Fibroblast of skin of right biceps (primary cell): ENCODE measurements at places on chromosomes 4 and X.

- DNase-seq: no peak
These were observed 150.6 kb downstream of the CDS1 start for GRCh38 chr4:84733343-84734033.

- peak; percentile 31 for DNase-seq
These were observed 226.6 kb downstream of the KDR start for GRCh38 chr4:54898656-54899340.

DNA sequence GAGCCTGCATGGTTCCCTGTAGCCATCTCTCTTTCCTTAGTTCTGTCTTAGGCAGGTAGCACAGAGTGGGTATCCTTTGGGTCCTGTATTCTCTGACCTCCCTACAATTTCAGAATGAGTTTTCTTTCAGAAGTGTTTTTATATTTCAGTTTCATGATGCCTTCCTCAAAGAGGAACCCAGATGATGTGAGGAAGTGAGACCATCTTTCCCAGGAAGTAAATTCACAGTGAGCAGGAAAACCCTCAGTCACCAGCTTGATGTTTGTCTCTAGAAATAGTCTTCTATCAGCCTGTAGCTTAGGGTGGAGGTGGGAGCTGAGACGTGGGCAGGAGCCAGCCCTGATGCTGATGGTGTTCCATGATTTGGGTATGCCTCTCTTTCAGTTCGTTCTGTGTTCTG is 16.9 kb downstream of the PLAC1 start:
- DNase-seq: no peak

DNA sequence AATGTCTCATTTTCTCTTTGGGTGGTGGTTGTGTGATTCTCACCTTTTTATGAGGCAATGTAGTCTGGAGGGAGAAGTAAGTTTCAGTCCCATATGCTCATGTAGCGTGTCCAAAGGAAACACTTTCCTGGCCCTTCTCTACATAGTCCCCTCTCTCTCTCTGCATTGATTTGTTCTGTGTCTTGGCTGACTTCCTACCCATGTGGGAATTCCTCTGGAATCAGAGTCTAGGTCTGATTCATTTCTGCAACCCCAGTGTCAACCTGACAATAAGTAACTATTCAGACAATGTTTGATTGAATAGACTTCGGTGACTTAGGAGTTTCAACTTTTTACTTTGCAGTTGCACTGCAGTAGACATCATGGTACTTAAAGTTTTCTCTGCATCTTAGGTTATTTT is 2.7 kb upstream of the ALAS2 start:
- no peak for DNase-seq

DNA sequence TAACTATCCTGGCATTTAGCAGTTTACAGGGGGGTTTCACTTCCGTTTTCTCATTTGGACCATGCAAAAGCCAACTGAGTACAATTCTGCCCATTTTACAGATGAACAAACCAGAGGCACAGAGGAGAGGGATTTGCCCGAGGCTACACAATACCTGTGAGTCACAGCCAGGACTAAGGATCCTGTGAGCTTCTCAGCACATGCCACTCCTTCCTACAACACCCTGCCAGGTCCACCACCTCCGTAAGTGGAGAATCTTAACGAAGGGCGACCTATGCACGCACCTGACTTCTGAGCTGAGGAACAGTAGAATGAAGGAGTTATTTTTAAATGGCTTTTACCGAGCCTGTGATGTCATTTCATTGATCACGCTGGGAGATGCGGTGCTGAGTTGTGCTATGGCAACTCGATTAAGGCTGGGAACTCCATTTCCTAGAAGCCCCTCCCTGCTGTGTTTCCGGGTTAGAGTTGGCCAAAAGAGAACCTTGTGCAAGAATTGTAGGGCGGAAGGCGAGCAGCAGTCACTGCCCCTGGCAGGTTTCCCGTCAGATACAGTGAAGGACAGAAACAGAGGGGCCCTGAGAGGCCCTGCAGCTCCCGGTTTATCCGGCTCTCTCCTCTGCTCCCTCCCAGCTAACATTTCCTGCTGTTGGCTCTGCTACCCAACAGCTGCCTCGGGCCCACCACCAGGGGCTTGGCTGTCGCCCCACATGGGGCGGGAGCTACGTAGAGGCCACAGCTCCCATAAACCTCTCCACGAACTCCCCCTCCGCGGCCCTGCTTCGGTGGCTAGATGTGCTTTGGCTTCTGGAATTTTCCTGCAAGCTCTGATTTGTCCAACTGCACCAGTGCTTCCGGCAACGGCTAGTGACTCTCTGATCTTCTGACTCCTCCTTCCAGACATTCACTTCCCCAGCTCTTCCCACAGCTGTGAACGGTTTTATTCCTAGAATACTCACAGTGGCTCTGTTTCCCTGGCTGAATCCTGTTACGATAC is 75.1 kb upstream of the USP9X start:
- peak; percentile 84 for DNase-seq

GRCh38 chr4:7189475-7190277 is 2.7 kb upstream of the SORCS2 start:
- DNase-seq: no peak

- peak; percentile 87 for DNase-seq
These were observed 1.0 kb upstream of the PDGFRA start for GRCh38 chr4:54228056-54228527.

DNA sequence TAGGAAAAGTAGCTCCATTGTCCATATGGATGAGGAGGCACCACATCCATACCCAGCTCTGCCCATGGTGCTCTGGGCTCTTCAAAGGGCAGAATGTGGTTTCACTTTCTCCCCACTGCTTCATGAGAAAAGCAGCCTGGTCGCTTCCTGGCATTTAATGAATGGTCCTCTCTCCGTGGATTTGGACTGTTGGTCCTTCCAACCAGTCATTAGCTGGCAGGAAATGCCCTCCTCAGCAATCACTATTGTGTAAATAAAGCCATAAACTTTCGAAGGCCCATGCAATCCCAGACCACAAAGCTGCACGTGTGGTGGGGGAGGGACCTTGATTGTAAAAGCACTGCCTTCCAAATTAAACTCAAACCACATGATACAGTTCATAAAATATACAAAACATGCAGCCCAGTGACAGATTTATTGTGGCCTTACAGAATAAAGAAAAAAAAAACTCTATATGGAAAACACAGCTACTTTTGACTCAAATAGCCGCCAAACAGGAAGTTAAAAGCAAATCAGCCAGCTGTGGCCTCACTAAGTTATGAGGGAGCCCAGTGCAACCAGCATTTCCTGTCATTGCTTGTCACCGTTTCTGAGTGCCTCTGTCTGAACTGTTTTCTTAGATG is 8.1 kb downstream of the MBNL3 start:
- DNase-seq: peak; percentile 56
